Left forelimb (tissue), 1 donor: ENCODE measurements at places on chromosomes 12 and 14.

GRCh38 chr12:105363890-105364289 lies 33.4 kb downstream of the C12orf75 start:
- no peak for DNase-seq

DNA sequence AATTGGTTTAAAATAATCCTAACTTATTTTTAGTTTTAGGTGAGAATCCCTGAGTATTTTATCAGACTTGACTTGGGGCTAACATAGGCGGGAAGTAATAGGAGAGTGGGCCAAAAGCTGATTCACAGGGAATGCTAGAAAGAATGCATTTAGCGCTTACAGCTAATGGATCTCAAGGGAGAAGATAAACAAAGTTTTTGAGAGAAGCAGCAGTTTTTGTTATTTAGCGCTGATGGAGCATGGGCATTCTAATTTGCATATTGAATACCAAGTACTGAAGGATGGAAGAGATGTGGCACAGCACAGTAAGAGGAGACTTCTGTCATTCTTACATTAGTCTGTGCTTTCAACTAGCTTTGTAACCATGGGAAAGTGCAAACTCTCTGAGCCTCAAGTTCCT lies 436.0 kb upstream of the FBXO33 start:
- no peak for DNase-seq

- no peak for DNase-seq
Measured at GRCh38 chr12:10716704-10717315, 6.3 kb downstream of the YBX3 start.

DNA sequence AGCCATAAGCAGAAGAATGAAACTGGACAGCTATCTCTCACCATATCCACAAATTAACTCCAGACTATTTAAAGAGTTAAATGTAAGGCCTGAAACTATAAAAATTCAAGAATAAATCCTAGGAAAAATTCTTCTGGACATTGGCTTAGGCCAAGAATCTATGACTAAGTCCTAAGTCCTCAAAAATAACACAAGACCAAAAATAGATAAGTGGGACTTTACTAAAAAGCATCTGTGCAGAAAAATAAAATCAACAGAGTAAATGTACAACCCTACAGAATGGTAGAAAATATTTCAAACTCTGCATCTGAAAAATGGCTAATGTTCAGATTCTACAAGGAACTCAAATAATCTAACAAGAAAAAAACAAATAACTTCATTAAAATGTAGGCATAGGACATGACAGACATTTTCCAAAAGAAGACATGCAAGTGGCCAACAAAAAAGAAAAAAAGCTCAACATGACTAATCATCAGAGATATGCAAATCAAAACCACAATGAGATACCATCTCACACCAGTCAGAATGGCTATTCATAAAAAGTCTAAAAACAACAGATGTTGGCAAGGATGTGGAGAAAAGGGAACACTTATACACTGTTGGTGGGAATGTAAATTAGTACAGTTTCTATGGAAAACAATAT lies 61.0 kb upstream of the PPFIA2 start:
- DNase-seq, result no peak

DNA sequence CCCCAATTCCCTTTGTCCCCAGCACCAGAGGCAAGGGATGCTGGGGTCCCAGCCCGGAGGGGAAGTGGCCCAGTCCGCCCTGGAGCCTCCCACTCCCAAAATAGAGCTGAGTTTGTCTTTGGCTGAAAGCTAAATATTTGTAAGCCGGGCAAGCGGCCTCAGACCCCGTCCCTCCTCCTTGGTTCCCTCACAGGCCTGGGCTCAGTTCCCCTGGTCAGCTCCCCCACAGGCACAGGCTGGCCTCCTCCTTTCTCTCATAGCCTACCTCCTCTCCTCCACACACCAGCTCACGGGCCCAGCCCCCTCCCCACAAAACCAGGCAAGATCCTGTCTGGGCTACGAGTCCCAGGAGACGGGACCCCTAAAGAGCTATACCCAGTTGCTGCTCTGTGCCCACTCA lies 1.3 kb downstream of the SP7 start:
- DNase-seq, result no peak

DNA sequence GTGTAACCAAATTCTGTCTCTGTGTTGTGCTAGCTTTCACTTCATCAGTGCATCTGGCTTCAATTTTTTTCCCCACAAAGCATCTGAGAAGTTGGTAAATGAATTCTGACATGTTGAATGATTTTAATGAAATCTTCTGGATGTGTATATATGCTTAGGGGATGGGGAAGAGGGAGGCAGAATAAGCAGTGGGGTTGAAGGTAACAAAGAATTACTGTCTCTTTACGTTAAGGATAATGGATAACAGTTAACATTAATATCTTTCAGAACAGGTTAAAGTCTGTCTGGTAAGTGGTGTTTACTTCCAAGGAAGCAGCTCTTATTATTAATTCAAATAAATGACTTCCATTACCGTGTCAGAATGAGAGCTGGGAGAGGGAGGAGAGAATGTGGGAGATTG lies 261.7 kb downstream of the ERC1 start:
- DNase-seq, result no peak

- no peak for DNase-seq
Measured at GRCh38 chr12:71877335-71878121, 38.0 kb downstream of the TBC1D15 start.

GRCh38 chr12:66500841-66501240 lies 178.0 kb downstream of the GRIP1 start:
- DNase-seq, result no peak

- DNase-seq, result no peak
Measured at GRCh38 chr12:76186131-76186906, 101.8 kb upstream of the NAP1L1 start.

DNA sequence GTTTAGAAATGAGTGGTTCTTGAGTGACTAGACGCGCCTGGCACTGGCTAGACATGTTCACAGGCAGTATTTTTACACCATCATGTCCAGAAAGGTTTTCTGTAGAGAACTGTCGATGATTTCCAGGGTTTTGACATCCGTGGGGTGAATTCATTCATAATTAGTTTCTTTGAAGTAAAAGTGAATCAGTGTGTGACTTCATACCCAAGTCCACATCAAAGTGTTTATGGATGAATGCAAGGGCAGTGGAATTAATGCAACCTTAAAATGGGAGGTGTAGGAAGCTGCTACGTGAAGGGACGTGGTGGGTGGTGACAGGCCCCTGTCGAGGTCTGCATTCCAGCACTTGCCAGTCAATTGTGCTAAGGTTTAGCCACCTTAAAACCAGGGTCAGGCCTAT lies 38.4 kb upstream of the ELK3 start:
- no peak for DNase-seq

- DNase-seq, result no peak
Measured at GRCh38 chr12:26869908-26870459, 37.0 kb upstream of the ITPR2 start.

DNA sequence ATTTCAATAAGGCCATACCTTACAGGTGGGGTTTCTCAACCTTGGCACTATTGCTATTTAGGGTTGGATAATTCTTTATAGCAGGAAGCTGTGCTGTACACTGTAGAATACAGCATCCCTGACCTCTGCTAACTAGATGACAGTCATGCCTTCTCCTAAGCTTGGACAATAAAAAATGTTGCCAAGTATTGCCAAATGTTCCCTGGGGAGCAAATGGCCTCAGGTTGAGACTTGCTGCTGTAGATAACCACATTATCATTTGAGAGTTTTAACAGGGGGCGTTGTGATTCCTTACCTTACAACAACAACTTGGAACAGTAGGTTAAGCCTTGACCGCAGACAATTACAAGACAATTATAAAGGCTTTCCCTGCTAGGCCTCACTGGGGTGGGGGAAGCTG lies 1073.6 kb upstream of the TMEM132C start:
- no peak for DNase-seq

- no peak for DNase-seq
Measured at GRCh38 chr12:96473394-96474093, 15.8 kb upstream of the CFAP54 start.

GRCh38 chr12:111937429-111937828 lies 75.5 kb downstream of the TMEM116 start:
- no peak for DNase-seq

GRCh38 chr14:100790502-100791347 lies 35.2 kb upstream of the MEG3 start:
- DNase-seq, result no peak

- DNase-seq, result no peak
Measured at GRCh38 chr12:84397263-84397662, 515.3 kb downstream of the SLC6A15 start.

GRCh38 chr12:31278424-31278823 lies 47.5 kb downstream of the SINHCAF start:
- no peak for DNase-seq

DNA sequence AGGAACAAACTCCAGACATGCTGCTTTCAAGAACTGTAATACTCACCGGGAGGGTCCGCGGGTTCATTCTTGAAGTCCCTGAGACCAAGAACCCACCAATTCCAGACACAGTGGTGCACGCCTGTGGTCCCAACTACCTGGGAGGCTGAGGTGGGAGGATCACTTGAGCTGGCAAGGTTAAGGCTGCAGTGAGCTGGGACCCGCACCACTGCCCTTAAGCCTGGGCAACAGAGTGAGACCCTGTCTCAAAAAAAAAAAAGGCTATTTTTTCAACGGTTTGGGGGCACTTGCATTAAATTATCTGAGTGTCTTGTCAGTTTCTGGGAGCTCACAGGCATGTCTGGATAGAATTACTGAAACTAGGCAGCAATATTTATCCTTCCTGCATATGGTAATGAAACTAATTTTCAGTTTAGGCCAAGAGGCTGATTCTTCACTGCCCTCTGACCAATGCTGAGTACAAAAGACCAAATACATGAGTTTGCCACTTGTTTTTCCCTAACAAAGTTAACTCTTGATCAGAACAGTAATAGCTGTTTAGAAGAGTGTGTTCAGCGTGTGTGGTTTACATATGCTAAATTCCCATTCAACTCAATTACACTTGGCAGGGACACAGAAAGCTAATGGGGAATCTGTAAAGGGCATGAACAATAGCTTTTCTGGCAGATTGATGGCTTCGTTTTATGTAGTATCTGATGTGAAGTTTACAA lies 65.8 kb upstream of the RASSF3 start:
- no peak for DNase-seq

DNA sequence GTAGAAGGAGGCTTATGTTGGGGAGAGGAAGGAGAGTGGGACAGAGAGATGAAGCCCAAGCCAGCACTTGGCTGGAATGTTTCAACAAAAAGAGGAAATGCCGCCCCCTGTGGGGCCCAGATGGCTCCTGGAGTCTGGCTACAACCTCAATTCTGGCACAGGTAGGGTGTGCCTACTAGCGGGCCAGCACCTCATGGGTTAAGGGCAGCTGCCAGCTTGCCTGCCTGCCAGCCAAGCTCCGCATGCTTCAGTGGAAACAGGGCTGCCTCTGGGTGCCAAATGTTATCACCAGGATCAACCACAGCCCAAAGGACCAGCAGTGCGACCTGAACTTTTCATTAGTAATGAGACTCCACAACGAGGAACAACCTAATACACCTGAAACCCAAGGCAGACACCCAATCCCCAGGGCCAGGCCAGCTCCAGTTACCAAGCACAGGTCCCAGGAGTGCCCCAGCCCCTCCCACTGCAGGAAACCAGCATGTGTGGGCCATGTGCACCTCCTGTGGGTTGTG lies 11.3 kb downstream of the RAB15 start:
- DNase-seq, result no peak

DNA sequence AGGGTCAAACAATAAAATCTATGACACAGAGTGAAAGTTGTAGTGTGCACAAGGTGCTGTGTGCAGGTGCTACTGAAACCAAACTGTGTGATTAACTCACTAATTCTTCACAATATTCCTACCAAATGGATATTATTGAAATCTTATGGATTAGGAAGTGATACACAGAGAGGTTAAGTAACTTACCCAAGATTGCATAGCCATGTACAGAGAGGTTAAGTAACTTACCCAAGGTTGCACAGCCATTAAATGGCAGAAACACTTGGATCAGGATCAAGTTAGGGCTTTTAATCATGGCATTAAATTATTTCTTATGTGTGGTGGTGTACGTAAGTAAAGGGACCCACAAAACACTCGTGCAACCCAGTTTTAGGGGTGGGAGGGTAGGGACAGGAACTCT lies 771.4 kb downstream of the AACS start:
- DNase-seq, result no peak

DNA sequence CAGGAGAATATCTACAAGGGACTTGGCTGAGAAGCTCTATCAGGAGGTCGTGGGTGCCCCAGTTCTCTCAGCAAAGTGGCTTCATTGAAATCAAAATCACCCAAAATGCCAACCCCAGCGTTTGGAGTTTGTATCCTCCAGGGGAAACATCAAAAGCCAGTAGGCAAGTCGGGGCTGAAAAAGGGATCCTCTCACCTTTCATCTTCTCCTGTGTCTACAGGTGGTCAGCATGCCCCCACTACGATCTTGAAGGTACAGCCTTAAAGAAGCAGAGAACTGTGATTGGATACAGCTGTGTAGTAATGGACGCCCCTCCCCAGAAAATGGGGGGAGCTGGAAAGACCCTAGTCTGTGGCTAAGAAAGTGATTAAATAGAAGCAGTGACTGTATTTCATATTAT lies 22.2 kb downstream of the HRK start:
- no peak for DNase-seq

DNA sequence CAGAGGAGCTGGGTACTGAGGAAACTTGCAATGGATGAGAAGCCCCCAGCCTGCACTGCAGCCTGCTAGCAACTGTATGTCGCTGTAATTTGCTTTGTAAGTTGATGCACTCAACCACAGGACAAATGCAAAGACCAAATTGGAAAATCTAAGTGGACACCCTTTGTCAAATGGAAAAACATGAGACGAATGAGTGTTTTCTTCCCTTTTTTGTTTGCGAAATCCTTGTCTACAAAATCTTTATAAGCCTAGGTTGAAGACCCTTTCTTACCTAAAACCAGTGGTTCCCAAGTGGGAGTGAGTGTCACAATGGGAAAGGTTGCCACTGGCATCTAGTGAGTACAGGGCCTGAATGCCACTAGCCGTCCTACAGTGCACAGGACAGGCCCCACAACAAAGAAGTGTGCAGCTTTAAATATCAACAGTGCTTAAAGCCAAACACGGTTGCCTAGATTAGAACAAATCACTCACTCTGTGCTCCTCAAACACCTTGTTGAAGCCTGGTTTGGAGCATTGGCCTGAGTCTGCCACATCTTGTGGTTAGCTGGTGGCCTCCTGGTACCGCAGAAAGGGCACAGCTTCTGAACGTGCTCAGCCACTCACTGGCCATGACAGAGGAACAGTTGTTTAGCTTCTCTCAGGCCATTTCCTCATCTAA lies 7.6 kb upstream of the VASH1 start:
- no peak for DNase-seq

GRCh38 chr12:4089121-4089606 lies 184.4 kb upstream of the CCND2 start:
- DNase-seq, result no peak

DNA sequence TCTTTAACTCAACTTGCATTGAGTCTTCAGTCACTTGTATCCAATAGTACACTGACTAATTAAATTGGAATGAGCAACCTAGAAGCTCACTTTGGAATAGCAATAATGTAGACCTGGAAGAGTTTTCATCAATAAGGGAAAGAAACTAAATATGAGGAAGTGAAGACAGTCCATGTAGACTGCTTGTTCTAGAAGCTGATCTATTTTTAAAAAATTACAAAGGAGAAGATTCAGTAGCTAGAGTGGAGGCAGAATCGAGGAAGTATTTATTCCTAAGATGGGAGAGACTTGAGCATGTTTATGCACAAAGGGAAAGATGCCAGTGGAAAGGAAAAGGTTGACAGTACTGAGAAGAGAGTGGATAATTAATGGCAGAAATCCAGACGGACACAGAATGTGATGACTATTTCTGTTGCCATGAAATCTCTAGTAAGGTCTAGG lies 156.3 kb upstream of the PDE3A start:
- no peak for DNase-seq

- DNase-seq, result no peak
Measured at GRCh38 chr14:83320837-83321236, 1787.2 kb upstream of the SEL1L start.

- no peak for DNase-seq
Measured at GRCh38 chr14:99095369-99095768, 176.6 kb downstream of the BCL11B start.
